Activated CD8-positive, alpha-beta T cell treated with anti-CD3 and anti-CD28 coated beads for 36 hours (primary cell): ENCODE measurements at places on chromosomes 13 and 19.

- DNase-seq: no peak
Measured at GRCh38 chr19:8034178-8034525, 18.4 kb upstream of the CCL25 start.

DNA sequence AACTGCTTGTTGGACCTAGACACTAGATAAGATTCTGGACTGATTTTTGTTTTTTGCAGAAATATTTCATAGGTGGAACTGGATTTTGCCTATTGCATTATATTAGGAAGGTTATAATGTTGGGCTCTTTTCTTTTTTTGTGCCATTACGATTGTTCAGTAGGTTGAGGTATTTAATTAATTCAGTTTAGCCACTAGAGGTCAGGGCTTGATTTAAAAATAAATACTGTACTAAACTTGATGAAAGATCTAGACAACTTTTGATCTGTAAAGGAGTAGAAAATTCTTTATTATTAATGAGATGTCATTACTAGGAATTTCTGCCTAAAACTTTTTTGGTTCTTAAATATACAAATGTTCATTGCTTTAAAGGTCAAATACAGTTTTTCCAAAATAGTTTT, 15.2 kb upstream of the SUPT20H start:
- DNase-seq: no peak

- no peak for DNase-seq
Measured at GRCh38 chr19:2053601-2054389, 2.8 kb upstream of the MKNK2 start.

- no peak for DNase-seq
Measured at GRCh38 chr13:24007979-24008620, 110.8 kb upstream of the C1QTNF9B start.

DNA sequence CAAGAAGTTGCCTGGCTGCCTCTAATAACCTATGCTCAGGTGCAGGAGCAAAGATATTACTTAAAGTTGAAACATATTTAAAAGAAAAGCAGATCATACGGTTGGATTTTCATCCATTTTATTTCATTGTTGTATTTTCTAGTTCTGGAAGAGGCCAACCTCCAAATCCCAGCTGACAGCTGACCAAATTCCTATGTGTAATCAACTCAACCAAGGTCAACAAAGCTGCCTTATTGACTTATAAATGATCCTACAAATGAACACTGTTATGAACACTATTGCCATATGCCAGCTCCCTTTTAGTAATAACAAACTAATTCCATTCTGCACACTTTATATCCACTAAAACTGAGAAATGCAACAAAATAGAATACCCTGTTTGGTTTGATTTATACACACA, 1537.4 kb downstream of the SLITRK1 start:
- no peak for DNase-seq

DNA sequence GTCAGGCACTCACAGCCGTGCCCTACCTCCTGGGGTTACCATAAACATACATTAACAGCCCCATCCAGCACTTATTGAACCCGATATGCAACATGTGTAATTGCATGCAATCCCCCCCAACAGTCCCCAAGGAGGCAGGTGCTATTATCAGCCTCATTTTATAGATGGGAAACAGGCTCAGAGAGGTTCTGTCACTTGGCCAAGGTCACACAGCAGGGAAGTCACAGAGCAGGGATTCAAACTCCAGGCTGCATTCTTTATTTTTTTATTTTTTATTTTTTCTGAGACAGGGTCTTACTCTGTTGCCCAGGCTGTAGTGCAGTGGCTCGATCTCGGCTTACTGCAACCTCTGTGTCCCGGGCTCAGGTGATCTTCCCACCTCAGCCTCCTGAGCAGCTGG, 38.4 kb upstream of the TNFAIP8L1 start:
- no peak for DNase-seq

DNA sequence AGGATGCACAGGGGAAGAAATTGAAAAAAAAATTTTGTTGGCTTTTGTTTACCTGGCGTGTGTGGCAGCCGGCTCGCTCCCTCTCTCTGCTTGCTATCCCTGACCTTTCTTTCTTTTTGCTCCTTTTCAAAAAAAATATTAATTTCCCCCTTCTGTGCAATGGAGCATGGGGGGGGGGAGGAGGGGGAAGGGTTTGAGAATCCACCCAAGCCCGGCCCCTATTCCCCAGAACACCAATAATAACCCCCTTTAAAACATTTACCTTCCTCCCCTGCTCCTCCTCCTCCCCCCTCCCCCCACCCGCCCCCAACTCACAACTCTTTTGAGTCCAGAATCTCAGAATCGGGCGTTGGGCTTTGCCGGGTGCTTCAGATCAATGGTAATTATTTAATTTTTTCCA, 28.4 kb downstream of the NFIX start:
- no peak for DNase-seq

DNA sequence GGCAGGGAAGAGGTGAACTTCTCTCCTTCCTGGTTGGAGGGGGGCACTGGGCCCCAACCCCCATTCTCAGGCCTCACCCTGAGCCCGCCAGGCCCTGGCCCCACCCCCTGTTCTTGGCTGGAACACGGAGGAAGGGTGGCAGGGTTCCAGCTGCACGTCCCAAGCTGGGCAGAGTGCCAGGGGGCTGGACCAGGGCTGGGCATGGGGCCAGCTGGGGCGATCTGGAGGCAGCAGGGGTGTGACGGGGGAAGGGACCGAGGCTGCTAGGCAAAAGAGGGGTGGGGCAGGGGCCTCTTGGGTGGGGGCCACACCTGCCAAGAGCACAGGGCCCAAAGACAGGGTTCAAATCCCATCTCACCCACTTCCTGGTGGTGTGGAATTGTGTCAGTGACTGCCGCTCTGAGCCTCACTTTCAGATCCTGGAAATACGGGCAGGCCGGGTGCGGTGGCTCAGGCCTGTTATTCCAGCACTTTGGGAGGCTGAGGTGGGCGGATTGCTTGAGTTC, 2.2 kb downstream of the HIF3A start:
- DNase-seq: no peak

DNA sequence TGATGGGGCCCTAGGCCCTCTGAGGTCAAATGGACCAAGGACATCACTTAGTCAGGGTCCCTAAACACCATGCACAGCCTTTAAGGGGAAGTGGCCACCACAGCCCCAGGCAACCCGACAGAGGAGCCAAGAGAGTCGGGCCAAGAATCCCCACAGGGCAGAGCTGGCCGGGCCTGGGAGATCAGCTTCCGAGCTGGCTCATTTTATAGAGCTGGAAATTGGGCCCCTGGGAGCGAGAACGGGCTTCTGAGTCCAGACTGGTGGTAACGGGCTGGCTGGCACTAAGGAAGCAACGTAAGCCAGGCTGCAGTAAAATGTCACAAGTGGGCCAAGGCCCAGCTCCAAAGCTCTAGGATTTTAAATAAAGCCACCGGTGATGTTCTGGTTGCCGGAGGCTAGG, 51.1 kb downstream of the HSPH1 start:
- no peak for DNase-seq

DNA sequence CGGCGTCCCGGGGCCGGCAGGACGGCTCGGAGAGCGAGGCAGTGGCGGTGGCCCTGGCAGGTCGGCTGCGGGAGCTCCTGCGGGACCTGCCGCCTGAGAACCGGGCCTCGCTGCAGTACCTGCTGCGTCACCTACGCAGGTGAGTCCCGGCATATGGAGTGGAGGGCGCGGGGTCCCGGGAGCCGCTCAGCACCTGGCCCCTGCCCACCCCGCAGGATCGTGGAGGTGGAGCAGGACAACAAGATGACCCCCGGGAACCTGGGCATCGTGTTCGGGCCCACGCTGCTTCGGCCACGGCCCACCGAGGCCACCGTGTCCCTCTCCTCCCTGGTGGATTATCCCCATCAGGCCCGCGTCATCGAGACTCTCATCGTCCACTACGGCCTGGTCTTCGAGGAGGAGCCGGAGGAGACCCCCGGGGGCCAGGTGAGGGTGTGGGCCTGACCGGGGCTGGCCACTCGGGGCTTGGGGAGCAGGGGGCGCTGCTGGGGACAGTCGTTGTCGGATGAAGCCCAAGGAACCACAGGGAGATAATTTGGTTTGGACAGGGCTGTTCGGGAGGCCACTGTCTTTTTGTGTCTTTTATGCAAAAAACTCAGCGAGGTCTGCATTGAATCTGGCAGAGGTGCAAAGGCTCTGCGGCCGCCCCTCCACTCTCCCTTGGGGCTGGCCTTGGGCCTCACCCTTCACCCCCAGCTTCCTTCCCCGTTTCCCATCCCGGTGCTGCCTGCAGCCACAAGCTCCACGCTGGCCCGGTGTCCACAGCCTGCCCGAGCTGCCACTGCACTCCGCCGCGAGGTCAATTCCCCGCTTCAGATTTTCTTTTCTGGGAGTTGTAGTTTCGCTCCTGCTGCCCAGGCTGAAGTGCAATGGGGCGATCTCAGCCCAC, 12.0 kb downstream of the POLR2E start:
- DNase-seq: no peak

DNA sequence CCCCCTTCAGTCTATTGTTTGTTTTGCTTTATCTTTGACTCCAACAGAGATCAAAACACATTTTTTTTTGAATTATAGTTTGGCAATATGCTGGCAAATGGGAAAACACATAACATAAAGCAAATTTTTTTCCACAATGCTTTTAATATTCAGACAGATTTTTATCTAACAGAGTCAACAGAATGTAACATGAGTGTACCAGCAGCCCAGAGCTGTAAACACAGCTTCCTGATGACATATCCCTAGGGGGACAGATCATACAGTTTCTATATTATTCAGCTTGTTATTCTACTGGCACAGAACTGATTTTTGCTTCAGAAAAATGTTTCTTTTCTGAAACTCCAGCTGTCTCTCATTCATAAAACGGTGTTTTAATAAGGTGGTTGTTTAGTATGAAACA, 168.8 kb downstream of the OLFM4 start:
- DNase-seq: no peak

- DNase-seq: no peak
Measured at GRCh38 chr13:20451397-20451796, 74.3 kb downstream of the CRYL1 start.

- DNase-seq: no peak
Measured at GRCh38 chr19:934865-935479, 9.1 kb downstream of the ARID3A start.

GRCh38 chr19:1859331-1859781, 4.0 kb downstream of the KLF16 start:
- no peak for DNase-seq

GRCh38 chr19:55305491-55305890, 19.6 kb downstream of the TMEM150B start:
- peak; percentile 75 for DNase-seq

DNA sequence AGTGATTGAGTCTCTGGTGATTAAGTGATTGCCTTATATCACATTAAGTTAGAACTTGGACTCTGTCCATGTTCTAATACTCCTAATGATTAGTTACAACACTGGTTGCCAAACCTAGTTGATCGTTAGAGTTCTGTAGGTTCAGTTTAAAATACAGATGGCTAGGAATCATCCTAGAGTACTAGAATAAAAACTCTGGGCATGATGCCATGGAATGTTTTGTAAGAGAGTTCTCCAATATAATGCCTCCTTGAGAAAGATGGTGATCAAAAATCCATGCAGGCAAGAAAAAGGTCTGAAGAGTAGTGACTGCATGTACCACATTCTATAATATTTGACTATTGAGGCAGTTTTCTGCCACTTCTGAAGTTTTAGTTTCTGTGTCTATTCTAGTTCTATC, 176.3 kb downstream of the GPC5 start:
- no peak for DNase-seq

GRCh38 chr13:50156561-50157127, 141.4 kb downstream of the KCNRG start:
- no peak for DNase-seq

DNA sequence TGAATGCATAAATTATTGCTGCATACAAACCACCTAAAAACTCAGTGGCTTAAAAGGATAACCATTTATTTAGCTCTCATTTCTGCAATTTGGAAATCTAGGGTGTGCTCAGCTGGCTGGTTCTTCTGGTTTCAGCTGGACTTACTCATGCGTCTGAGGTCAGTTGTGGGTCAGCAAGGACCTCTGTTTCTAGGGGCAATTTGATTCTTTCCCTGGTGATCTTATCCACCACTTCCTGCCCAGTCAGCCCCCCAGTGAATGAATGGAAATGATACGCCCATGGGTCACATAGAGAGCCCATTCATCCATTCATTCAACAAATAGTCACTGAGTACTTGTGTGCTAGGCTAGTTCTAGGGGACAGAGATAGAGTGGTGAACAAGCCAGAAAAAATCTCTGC, 9.9 kb downstream of the FXYD5 start:
- DNase-seq: no peak

GRCh38 chr13:55361141-55361540, 1779.6 kb upstream of the PRR20A start:
- no peak for DNase-seq

GRCh38 chr19:51460164-51460992, 2.1 kb upstream of the SIGLEC8 start:
- DNase-seq: no peak

- DNase-seq: no peak
Measured at GRCh38 chr19:47499863-47500830, 14.7 kb downstream of the NAPA start.

DNA sequence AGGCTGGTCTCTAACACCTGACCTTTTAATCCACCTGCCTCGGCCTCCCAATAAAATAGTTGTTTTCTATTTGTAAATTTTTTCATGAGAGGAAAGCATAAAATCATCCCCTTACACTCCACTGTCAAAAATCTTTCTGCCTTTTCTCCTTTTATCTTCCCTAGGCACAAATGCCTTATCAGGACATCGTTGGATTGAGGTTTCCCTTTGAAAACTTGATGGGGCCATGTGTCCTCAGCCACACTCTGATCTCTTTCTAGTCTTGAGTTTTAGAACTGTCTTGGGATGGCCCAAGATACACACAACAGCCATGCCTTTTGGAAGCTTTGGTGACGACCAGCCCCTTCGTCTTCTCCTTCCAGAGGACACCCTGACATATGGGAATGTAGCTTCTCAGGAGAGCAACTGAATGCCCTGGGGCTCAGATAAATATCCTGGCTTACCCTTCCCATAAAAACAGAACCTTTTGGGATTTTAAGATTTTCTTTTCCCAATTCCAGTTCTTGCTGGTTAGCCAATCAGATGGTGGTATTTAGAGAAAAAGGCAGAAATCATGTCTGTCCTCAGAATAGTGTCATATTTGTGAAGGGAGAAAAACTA, 112.4 kb downstream of the ZNF429 start:
- DNase-seq: no peak

GRCh38 chr19:48867746-48868113, 687 bp downstream of the PLEKHA4 start:
- no peak for DNase-seq

DNA sequence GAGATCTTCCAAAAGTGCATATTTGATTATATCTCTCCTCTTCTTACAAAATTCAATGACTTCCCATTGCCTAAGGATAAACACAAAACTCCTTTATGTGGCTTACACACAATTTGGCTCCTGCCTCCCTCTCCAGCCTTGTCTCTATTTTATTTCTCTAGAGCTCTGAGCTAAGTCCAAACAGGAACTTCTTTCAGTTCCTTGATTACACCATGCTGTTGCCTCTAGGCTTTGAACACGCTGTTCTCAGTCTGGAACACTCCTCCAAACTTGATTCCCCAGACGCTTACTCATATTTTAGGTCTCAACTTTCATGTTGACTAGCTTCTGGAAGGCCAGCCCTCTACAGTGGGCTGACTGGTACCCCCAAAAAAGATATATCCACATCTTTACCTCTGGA, 258.5 kb downstream of the COG6 start:
- no peak for DNase-seq
